AG10803 (cell line): ENCODE measurements at places on chromosomes 5 and 9.

DNA sequence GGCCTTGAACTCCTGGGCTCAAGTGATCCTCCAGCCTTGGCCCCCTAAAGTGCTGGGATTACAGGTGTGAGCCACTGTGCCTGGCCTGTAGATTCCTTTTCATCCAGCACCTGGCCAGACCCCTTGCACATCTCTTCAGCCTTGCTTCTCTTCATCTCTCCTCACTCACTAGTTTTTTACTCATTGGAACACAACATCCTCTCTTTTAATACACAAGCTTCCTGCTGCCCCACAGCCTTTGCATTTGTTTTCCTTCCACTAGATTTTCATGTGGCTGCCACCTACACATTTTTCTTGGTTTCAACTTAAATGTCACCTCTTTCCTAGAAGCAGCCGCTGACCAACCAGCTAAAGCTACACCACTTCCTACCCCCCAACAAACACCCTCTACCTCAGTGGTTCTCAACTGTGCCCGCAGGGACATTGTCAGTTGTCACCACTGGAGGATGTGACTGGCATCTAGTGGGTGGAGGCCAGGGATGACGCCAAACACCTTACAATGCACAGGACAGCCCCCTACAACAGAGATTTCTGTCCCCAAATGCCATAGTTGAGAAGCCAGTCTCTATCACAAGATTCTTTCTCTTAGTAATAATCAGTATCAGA, 33.7 kb downstream of the HAVCR1 start:
- DNase-seq, result no peak

DNA sequence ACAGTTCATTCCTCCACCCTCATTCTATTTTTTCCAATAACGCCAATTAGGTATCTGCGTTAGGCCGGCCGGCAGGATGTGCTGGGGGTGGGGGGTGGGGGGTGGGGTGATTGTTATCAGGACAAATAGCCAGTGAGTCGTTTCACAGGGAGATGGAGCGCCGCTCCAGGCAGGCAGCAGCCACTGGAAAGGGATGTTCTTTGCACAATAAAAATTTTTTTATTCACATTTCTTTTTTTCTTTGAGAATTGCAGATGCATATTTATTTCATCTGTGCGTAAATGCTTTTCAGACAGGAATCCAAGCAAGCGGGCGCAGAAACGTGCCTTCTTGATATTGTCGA, 4.1 kb downstream of the LMX1B start:
- no peak for DNase-seq

- no peak for DNase-seq
These were observed 372.1 kb downstream of the NTRK2 start for GRCh38 chr9:85041466-85042137.

GRCh38 chr5:16538006-16538405, 72.4 kb upstream of the ZNF622 start:
- no peak for DNase-seq

DNA sequence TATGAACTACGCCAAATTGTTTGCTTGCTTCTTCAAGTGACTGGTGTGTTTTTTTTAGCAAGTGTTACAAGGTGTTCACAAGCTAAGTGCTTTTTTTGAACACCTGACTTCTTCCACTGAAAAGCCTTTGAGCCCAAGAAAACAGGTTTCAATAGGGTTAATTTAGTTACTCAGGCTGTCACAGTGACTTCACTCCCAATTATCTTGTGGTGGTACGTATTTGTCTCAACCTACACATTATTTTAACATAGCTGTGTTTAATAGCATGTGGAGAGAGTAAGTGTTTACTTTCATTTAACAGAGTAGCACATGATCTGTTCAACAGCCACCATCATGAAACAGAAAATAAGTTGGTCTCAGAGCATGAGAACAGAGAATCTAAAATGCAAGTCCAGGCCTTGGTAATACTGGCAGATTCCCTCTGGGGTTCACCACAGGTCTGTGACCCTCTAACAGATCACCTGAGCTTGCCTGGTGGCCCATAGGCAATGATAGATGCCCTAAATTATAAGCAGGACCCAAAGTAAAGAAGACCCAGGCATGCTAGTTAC, 267.7 kb upstream of the SMARCA2 start:
- DNase-seq, result no peak

DNA sequence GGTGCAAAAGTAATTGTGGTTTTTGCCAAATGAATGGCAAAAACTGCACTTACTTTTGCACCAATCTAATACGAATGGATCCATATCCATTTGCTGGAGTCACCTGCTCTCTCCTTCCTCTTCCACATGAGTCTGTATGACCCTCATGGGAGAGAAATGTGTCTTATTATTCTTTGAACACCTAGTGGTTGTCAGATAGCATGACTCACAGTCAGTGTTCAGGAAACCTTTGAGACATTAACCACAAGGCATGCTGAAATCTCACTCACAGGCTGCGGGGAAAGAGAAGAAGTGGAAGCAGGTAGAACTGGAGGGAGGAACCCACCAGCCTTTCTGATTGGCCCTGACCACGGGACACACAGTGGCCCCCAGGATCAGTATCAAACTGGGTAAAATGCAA, 222.8 kb upstream of the KLF4 start:
- peak; percentile 29 for DNase-seq

DNA sequence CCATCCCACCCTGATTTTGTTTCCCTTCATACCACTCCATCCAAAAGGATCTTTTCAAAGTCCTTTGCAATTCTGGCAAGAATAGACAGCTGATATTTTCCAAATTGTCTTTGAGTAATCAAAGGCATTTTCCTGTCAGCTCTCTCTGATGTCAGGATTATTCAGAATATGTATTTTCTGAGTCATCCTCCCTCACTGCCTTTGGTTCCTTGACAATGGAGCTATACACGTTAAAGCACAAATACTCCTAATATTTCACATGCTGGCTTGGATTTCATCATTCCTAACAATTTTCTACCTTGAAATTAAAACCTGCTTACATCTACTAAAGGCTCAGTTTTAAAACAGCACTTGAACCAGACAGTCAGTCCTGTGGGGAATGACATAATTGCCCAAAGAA, 379.4 kb downstream of the GADD45G start:
- DNase-seq, result no peak
